Right cardiac atrium (tissue), 5 donors: ENCODE measurements at places on chromosomes 7 and 10. TPM values are rescaled to one million over a fixed set of nuclear protein-coding genes. Genes with fewer than 3 reads are reported as not detected.
A peak's percentile ranks its signal among the peaks of the same experiment; 100 is the strongest.

DNA sequence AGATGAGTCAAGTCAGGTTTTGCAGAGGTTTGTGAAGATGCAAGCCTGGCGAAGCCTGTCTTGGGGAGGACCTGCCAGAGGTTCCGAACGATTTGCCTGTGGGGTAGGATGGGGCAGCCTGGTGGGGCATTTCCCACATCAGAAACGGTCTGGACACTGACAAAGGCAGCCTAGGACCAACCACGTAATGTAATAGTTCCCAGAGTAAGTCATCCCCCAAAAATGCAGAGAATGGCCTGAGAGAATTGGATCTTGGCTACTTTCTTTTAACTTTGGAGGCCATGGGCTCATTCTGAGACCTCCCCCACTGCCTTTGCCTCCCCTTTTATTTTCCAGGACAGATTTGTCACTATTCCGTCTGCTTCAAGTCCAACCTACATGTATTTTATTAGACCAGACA lies 168.9 kb upstream of the SH2B2 start:
- DNase-seq = no peak

ZNF853 gene
- polyA plus RNA-seq = 8.2 TPM

WAC gene
- 30.5 TPM for polyA plus RNA-seq

- DNase-seq = no peak
Measured at GRCh38 chr10:126372396-126372795, 15.9 kb downstream of the ADAM12 start.

DNA sequence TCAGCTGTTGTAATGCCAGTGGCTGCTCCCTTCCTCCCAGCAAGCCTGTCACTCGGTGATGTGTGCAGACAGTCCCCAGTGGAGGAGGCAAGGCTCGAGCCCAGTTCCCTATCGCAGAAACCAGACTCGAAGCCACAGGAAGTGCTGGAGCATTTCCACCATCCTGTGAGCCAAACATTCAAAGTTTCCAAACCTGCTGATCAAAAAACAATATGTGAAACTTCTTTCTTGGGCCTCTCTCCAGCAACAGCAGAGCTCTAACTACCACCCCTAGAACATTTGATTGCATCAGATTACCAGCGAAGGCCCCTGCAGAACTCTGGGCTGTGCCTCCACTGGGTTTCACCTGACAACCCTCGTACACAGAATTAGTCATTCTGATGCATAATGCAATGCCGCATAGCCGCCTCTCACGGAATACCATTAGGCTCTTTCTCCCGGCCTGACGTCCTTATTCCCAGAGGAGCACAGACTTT lies 94.0 kb downstream of the ELMO1 start:
- peak; percentile 93 for DNase-seq

GRCh38 chr7:78487464-78487863 lies 688.9 kb downstream of the PHTF2 start:
- no peak for DNase-seq

- DNase-seq = no peak
Measured at GRCh38 chr7:88015309-88015708, 81.3 kb downstream of the ADAM22 start.
